ENCODE measurements at places on chromosomes 16 and 17.
A peak's percentile ranks its signal among the peaks of the same experiment; 100 is the strongest.

- no peak for DNase-seq
Measured at GRCh38 chr17:43909537-43910231, 2.3 kb upstream of the MPP2 start.

DNA sequence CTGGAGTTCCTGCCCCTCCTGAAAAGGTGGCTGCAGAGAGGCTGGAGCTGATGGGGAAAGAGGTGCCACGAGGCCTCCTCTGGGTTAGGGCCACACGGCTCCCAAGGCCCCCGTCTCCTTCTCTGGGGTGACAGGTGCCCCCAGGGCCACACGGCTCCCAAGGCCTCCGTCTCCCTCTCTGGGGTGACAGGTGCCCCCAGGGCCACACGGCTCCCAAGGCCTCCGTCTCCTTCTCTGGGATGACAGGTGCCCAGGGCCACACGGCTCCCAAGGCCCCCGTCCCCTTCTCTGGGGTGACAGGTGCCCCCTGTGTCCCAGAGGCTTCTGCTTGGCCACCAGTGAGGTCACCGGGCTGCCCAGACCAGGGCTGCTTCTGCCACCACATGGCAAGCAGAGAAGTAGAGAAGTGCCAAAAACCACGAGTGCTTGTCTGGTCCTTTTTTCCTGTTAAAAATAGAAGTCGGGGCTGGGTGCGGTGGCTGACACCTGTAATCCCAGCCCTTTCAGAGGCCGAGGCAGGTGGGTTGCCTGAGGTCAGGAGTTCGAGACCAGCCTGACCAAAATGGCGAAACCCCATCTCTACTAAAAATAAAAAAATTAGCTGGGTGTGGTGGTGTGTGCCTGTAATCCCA, 4.1 kb downstream of the CAPN15 start:
- DNase-seq = no peak

DNA sequence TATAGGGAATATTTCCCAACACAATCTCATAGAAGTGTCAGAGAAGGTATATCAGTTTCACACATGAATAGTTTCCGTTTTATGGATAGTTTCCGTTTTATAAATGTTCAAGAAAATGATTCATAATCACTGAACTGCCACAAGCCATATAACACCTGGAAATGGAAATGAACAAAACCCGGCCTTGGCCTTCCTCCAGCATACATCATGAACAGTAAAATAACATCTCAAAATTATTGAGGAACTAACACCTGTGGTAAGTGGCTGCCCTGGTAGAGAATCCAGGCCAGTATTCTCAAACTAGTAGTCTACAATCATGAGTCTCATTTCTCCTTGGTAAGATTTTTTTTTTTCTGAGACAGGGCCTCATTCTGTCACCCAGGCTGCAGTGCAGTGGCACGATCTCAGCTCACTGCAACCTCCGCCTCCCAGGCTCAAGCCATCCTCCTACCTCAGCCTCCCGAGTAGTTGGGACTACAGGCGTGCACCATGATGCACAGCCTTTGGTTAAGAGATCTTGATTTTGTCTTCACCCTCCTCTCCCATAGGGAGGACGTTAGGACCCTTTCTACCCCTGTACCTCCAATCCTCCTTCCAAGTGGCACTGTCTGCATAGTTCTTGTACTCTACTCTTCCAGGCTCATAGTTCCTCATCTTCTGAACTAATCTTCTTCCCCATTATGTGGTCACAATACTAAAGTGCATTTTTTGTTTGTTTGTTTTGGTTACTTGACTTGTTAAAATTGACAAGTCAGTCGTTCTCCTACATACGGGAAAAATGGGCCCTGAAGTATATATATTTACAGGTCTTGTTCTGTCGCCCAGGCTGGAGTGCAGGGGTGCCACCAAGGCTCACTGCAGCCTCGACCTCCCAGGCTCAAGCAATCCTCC, 15.0 kb upstream of the RGS9 start:
- no peak for DNase-seq

GRCh38 chr16:79150632-79151310, 449.8 kb downstream of the MAF start:
- DNase-seq = no peak

DNA sequence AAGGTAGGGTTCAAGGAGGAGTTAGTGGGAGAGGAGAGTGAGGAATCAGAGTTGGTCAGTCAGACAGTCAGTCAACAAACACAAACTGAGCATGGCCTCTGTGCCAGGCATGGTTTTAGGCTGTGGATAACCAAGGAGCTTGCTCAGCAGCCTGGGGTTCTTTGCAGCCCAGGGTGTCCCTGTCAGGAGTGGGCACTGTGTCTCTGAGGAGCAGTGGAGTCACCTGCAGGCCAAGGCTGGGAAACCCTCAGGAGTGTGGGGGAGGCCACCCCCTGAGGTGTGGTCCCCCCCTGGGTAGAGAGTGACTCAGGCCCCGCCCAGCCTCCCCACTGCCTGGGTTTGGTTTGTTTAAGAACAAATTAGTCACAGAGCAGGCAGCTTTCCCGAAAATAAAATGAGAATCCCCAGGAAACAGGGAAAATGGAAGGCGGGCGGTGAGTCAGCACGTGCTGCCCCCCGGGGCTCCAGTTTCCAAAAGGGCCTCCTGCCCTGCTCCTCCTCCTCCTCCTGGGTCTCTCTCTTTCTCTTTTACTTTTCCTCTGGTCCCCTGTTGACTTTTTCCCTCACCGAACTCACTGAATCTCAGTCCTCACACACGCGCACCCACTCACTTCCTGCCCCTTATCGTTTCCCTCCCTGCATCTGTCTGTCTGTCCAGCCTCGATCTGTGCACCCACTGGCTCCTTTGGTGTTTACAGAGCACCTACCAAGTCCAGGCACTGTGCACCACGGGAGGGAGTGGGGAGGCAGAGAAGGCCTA, 44.3 kb downstream of the SOCS3 start:
- DNase-seq = peak; percentile 70

- no peak for DNase-seq
Measured at GRCh38 chr17:72931163-72931562, 161.3 kb downstream of the SLC39A11 start.

GRCh38 chr17:4548721-4549531, 6.3 kb downstream of the MYBBP1A start:
- no peak for DNase-seq

DNA sequence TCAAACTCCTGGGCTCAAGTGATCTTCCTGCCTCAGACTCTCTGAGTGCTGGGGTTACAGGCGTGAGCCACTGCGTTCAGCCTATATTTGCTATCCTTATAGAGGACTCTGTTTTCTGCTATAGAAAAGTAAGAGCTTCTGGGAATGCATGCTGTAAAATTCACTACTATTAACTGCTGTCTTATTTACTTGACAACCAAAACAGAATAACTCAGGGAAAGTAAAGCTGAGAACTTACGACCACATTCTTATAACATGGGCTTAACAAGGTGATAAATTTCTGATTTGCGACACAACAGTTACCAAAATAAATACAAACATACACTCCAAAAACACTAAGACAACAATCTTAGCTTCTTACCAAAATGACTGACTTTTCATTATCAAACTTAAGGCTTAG, 23.9 kb downstream of the APPBP2 start:
- DNase-seq = no peak

GRCh38 chr16:6993544-6993943, 339.1 kb upstream of the RBFOX1 start:
- DNase-seq = no peak

GRCh38 chr17:37527249-37527851, 37.7 kb downstream of the DUSP14 start:
- no peak for DNase-seq

DNA sequence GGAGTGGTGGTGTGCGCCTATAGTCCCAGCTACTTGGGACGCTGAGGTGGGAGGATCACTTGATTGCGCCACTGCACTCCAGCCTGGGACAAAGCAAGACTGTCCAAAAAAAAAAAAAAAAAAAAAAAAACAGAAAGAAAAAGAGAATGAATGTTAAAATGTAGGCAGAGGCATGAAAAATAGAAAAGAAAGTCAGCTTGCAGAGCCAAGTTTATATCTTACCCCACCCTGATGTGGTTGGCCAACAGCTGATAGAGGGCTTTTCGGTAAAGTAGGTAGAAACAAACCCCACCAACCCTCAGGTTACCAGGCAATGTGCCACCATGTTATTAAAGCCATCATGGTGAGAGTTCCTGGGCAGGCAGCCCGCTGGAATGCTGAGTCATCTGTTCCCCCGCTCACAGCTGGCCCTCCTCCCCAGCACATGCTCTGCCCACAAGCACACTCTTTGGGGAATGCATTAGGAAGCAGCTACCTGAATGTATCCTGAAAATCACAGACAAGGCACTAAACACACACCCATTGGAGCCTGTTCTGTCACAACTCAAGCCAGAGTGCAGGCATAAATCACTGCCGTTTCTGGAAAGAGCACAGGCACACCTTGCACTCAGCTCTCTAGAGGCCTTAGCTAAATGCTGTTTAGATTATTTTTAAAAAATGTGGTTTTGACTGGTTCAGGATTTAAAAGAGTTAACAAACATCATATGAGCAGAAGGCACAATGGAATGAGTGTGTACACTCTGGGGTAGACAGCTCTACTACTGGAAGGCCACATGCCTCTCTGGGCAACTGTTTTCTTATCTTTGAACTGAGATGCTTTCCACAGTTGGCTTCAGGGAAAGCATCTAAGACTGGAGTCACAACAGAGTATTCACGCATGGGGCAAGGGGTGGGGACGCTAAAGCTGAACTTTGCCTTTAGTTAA, 128.5 kb downstream of the PARN start:
- peak; percentile 83 for DNase-seq

DNA sequence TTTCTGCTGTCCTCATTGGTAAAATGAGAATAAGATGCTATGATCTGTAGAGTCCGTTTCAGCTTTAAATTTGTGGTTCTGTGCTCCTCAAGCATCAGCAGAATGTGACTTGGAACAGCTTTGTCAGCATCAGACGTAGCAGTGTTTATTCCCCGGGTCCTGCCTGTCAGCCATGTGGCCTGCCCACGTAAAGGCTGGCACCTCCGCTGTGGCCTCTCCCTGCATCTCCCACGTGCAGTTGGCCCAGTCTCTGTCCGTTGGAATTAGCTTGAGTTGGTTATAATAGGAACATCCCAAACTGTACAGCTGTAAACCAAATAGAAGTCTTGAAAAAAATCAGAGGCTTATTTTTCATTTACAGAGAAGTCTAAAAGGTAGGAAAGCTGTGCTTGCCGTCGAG, 61.7 kb downstream of the ARHGAP44 start:
- no peak for DNase-seq

DNA sequence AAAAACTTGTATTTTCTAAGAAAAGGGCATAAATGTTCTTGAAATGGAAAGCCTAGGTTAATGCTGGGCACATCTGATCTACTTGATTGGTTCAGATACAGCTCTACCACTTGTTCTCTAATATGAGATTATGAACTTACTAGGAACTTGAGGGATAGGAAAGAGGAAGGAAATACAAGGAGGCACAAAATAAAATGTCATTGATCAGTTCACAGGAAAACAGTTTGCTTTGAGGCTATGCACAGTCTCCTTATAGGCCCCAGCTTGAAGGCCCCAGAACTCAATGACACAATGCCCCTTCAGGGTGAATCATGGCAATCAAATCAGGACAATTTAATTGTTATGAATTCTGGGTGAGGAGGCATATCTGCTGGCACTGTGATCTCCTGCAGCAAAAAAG, 27.1 kb downstream of the NXPH3 start:
- no peak for DNase-seq

GRCh38 chr17:36503456-36504155, 17.1 kb downstream of the ZNHIT3 start:
- no peak for DNase-seq

- no peak for DNase-seq
Measured at GRCh38 chr17:57407287-57408070, 151.2 kb downstream of the MSI2 start.

DNA sequence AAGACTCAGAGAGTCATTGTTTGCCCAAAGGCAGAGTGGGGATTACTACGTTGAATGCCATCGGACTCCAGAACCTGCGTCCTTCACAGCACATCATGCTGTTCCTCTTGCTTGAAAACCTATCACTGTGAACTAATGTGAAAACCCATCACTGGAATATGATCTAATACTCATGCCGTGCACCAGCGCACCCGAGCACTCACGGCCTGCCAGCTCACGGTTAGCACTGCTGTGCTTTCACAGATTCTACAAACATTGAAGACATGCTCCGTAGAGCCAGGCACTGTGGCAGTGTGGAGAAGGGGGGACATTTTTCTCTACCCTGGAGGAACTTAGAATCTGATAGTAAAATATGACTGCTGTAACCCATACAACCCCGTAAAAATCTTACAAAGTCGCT, 350.4 kb downstream of the C16orf95 start:
- DNase-seq = no peak

Measured in GM04503 (cell line).